ENCODE measurements at places on chromosomes 6 and 20.

DNA sequence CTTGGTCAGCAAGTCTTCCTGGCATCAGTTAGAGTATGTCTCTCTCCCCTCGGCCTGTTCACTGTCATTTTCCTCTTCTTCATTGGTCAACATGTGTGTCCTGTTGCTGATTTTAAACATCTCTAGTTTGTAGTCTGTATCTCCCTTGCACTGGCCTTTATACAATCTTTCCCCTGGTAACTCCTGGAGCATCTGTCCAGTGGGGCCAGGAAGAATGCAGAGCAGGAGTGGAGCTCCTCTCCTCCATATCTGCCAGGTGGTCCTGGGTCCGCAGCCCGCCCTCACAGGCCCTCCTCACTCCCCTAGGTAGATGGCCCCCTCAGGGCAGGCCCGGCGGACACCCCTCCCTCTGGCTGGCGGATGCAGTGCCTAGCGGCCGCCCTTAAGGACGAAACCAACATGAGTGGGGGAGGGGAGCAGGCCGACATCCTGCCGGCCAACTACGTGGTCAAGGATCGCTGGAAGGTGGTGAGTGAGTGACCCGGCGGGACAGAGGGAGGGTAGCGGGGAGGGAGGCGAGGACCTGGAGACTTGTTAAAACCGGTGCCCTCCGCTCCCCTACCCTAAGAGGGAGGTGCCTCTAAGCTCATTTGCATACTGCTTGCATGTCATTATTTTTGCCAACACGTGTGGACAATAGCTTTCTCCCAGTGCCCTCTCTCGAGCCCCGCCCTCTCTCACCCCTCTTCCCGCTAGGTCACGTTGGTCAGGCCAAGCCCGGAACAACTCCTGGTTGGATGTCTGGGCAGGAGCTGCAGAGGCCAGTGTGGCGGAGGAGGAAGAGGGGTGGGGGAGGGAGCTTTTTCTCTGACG lies 3.2 kb downstream of the TTBK1 start:
- peak; percentile 83 for DNase-seq

DNA sequence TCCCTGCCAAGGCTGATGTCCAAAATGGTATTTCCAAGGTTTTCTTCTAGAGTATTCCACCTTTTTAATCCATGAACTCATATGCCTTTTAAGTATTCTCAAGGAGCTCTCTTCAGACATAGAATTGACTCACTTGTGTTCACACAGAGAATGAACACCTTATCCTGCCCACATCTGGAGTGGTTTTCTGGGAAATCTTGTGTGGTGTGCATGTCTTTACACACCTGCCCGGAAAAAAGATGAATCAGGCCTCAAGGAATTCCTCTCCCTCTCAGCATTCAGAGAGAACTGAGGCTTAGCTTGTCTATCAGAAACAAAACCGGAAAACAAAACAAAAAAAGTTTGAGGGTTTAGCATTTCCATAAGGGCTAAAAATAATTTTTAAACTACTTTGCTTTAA lies 148.8 kb downstream of the TFAP2A start:
- no peak for DNase-seq

DNA sequence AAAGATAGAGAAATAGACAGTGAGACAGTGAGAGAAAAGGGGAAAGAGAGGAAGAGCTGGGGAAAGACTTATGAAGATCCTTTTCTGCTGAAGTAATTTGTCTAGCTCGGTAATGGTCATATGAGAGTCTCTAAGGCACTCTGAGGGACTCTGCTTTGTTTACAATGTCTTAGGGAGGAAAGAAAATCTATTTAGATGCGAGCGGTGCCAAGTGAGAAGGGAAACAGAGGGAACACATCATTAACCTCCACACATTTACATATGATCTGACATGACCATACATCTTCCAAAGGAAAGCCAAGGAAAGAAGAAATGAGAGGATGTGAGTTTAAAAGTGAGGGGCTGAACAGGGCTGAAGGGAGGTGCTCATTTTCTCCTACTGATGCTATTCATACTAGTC lies 862.3 kb upstream of the CITED2 start:
- DNase-seq: no peak

GRCh38 chr20:3661060-3661813 lies 2.0 kb downstream of the GFRA4 start:
- DNase-seq: no peak

- no peak for DNase-seq
These were observed 24.5 kb downstream of the PYGB start for GRCh38 chr20:25272223-25273000.

GRCh38 chr20:3815703-3816315 lies 4.5 kb upstream of the AP5S1 start:
- no peak for DNase-seq

DNA sequence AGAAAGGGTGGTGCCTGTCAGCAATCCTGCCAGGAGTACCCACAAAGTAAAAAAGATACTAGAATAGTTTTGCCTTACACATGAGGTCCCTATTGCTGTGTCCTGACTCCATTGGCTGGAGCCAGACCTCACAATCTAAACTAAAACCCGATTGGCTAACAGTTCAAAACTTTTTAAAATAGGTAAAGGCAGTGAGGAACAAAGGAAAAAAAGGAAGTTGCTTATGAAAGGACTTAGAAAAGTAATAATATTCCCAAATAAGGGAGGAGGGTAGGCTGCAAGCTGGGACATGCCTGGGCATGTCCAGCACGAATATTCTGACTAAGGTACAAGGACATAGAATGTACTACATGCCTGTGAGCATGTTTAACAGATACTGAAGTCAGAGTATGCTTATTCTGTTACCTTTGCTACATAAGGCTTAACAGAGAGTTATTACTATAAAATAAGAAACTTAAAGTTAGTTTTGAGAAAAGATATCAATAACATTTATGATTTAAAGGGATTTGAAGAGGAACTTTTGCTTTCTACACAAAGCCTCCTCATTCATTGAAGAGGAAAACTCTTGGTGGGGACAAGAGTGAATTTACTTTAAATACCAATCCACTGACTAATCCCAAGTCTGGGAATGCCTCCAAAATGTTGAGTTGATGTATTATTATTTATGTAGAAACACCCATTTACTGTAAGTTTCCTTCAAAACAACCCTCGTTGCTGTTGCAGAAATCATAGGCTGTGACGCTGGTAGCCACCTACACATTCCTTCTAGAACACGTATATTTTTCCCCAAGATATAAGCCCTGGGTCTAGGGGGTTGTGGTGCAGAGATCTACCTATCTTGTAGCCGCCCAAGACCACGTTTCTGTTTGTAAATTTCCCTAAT lies 8.2 kb upstream of the MTHFD1L start:
- no peak for DNase-seq

GRCh38 chr6:15626878-15627674 lies 35.8 kb downstream of the DTNBP1 start:
- no peak for DNase-seq

- no peak for DNase-seq
These were observed 14.0 kb downstream of the CDKAL1 start for GRCh38 chr6:20548264-20548663.

GRCh38 chr6:23175391-23175790 lies 606.0 kb downstream of the HDGFL1 start:
- DNase-seq: no peak

- DNase-seq: no peak
These were observed 17.7 kb upstream of the ADGRF4 start for GRCh38 chr6:47680724-47681123.

- DNase-seq: no peak
These were observed 117.0 kb downstream of the PHACTR3 start for GRCh38 chr20:59721386-59721785.

DNA sequence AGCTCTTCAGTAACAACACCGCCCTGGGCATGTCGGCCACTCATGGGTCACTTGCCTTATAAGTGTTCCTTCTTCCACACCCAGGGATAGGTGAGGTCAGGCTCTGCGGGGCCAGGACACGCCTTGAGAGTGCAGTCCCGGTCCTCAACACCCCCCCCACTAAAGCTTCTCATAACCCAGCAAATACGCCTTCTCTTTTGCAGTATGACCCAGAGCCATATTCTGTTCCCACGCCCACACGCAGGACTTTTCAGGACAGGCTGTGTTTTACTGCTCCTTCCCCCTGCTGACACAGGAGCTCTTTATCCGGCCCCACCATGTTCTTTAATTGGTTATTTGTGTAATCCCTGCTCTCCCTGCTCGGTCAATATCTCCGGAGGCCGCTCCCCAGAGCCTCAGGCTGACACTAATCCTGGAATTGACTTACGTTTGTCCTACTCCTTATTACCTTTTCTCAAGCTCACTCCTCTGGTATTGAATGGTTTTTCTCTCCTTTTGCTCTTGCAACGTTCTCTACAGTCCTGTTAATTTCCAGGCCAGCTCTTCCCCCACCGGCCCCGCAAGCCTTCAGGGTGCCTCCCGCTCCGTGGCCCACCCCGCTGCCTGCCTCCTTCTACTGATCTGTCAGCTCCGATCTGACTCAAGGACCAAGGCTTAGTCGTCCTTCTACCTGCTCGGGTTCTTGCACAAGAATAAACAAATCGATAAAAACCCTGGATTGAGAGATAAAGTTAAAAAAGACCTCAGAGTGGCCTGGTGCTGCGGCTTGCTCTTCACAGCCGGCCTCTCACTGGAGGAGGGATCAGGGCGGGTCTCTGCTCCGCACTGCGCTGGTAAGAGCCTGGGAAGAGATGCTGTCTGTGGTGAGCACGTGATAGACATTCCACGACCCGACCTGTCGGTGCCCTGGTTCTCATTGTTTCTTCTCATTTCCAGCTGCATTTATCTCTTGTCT lies 357.5 kb downstream of the ZFAND3 start:
- no peak for DNase-seq

- DNase-seq: no peak
These were observed 677.7 kb downstream of the DOK5 start for GRCh38 chr20:55153001-55153645.

DNA sequence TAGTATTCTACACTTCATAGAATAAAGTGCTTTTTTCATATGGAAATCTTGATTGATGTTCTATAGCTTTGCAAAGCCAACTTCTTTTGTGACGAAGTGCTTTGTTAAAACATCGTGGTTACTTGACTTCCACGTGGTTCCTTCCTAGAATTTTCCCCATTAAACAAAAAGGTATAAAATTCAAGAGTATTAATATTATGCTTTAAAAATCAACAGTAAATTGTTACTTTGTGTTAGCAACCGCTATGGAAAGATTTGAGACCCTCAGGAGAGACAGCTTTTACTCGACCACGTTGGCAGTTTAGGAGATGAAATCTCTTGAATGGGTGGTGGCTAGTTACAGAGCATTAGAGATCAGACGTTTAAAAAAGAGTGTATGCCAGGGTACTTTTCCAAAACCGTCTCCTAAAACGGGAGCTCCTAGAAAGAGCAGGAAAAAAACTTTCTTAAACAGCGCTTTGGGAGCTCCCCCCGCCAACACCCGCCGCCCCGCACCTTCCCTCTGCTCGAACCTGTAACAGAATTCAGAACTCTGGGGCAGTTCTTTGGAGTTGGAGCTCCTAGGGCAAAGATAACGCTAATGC lies 920 bp downstream of the GJA1 start:
- no peak for DNase-seq

DNA sequence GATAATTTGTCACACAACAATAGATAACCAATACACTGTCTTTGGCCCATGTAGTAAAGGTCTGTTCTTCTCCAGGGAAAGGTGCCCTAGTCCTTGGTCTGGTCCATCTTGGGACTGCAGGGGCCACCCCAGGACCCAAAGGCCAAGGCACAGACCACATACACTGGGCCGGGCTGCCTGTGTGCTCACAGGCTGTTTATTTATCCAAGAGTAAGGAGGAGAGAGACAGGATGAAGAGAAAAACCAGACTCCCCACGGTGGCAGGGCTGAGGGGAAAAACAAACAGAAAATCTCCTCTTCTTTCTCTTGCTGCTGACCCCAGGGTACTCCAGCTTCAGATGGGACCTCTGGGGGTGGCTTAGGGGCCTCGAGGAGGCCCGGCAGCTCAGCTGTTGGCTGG lies 6.5 kb upstream of the CDK5RAP1 start:
- no peak for DNase-seq

Measured in caudate nucleus (tissue), 63 donors.